ENCODE measurements at places on chromosomes 7 and 10.

DNA sequence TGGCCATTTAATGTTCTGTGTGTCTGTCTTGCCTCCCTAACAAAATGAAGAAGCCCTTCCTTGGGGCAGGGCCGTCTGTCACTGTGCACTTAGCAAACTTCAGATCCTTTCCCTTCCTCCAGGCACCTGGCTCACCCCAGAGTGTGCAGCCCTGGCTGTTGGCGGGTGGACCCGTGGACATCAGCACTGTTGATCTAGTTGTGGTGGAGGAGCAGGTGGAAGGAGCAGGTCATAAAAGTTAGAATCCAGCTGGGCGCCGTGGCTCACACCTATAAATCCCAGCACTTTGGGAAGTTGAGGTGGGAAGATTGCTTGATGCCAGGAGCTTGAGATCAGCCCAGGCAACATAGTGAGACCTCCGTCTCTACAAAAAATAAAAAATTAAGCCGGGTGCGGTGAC, 12.7 kb downstream of the RAB19 start:
- no peak for DNase-seq

GRCh38 chr7:573933-574381, 54.3 kb upstream of the PDGFA start:
- no peak for DNase-seq

DNA sequence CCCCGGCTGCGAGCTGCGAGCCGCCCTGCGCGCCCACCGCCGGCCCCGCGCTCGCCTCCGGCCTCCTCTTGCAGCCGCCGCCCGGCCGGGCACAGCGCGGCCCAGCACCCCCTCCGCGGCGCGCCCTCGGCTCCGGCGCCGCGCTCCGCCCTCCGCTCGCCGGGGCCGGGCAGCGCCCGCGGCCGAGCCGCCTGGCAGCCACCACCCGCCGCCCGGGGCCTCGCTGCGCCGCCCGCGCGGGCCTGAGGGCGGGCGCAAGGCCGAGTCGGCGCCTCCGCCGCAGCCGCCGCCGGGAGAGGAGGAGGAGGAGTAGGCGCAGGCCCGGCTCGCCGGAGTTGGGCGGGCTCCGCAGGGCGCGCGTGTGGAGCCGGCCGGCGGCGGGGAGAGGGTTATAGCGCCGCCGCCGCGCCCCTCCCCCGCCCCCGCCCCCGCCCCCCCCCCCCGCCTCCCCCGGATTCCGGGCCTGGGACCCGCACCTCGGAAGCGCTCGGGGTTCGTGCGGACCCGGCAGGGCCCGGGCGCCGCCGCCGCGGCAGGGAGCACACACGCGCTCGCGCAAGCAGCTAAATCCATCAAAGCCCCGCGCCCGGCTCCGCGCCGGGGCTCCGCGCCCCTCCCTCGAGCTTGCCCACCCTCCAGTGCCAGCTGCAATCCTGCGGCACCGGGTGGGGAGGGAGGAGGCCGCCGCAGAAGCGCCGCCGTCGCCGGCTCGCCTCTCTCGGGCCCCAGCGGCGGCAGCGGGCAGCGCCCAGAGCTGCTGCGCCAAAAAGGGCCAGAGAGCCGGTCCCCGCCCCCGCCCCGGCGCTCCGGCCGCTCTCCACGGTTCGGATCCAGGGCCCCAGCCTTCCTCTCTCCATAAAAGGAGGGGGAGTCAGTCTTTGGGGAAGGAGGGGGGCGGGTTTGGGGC, at the start of gene PDGFA:
Gene PDGFA (minus strand): TSS at position 363 of the 907 bp plus-strand sequence. CDS start 845 bp downstream, outside the sequence.
- DNase-seq = no peak

DNA sequence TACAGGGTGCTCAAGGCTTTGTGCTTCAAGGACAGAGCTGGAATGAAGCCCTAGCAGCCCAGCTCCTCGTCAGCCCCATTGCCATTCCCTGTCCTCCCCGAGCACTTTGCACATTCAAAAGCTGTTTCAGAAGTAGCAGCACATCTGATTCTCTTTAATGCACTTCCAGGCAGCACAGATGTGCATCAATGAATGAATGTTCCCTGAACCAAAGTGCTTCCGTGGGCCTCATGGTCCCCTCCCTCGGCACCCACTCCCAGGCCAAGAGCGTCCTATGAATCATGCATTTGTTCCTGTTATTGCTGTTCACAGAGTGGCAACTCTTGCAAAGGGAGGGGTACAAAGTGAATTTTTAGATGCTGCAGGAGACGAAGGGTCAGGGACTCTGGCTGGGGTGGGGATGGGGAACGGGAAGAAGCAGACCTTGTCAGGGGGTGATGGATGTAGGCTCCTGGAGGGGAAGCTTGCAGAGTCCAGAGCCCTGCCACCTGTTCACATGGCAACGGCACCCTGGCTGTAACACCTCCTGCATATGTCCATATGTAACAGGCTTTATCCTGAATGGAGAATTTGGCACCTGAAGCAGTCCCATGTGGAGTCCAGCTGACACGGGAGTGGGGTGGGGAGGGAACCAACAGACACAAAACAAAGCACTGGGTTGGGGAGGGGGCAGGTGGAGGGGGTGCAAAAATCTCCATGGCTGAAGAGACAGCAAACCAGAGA, 62.2 kb upstream of the BAIAP2L1 start:
- no peak for DNase-seq

GRCh38 chr10:6151087-6151977, 51.4 kb upstream of the PFKFB3 start:
- DNase-seq = no peak

- no peak for DNase-seq
Observed at GRCh38 chr10:102300278-102300843, 55.0 kb downstream of the GBF1 start.

GRCh38 chr10:16570731-16571130, 49.1 kb upstream of the C1QL3 start:
- DNase-seq = no peak

DNA sequence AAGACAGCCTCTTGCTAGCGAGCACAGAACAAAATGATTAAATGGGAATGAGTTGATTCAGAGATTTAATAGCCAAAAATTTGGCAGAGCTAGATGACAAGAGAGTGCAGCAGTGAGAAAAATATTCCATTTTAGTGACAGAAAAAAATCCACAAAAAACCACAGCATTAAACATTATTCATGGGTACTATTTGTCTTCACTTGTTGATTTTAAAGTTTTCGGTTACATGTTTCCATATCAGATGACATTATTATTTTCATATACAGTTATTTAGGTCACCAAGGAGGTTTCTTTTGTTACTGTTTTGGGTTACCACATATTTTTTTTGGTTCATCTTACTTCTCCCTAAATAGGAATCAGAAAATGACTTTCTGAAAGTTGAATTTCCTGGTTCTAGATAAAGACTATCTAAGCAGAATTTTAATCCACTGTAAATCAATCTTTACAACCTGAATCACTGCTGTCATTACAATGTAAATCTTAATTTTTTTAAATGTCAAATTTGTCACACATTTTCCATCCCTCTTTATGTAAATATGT, 87.9 kb downstream of the SVIL start:
- no peak for DNase-seq

DNA sequence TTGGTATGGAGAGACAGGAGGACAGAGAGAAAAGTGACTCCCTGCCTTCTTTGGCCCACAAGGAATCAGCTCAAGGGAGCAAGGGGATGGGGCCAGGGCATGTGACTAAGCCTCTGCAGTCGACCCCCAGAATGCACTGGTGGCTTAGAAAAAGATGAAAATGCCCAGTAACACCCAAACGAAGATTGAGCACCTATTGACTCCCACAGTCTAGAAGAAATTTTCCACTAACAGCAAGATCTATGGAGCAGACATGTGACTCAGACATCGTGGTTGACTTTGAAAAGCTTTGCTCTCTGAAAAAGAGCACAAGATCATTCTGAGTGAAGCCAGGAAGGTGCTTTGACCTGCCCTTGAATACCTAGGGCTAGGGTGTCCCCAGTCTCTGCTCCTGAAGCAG, 586.0 kb downstream of the CALN1 start:
- no peak for DNase-seq

DNA sequence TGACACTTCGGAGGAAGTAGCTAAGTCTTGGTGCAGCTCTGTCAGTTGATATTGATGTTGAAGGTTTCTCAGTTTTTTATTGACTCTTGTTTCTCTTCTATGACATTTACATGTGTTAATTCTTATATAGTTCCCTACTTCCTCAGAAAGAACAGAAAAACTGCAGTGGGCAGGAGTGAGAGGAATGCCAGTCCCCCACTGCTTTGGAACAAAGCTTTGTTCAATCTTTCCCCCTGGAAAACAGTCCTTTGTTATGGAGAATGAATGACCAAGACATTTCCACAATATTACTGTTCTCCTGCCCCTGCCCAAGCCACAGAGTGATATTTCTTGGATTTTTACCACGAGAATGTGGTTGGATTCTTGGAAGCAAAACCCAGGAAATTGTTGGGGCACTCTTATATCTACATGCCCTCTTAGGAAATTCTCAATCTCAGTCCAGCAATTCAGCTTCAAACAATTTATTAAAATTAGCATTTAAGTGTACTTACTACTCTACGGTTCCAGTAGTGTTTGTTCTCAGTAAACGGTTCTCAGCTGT, 258.0 kb upstream of the KCND2 start:
- DNase-seq = no peak

DNA sequence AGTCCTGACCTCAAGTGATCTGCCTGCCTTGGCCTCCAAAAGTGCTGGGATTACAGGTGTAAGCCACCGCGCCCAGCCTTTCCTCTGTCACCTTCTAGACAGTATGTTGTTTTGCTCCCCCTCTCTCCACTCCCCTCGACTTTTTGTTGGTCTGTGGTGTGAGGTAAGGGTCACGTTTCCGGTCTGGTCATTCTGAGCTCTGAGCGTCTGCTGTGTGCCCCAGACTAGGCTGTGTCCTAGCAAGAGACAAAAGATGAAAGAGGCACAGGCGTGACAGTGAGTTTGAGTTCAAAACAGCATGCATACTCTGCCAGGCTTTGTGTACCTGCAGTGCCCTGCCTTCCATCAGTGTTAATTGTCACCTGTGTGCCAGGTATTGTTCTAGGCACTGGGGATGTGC, 87.4 kb upstream of the PPIF start:
- DNase-seq = no peak

- DNase-seq = no peak
Observed at GRCh38 chr10:48493083-48493871, 111.6 kb downstream of the ARHGAP22 start.

GRCh38 chr7:82445271-82445670, 1.7 kb upstream of the CACNA2D1 start:
- DNase-seq = no peak

GRCh38 chr7:55572378-55573233, at the start of gene VOPP1:
TSS of gene VOPP1 (minus strand) at chr7:55572502. CDS start at chr7:55572324, 178 bp downstream.
- DNase-seq = no peak

DNA sequence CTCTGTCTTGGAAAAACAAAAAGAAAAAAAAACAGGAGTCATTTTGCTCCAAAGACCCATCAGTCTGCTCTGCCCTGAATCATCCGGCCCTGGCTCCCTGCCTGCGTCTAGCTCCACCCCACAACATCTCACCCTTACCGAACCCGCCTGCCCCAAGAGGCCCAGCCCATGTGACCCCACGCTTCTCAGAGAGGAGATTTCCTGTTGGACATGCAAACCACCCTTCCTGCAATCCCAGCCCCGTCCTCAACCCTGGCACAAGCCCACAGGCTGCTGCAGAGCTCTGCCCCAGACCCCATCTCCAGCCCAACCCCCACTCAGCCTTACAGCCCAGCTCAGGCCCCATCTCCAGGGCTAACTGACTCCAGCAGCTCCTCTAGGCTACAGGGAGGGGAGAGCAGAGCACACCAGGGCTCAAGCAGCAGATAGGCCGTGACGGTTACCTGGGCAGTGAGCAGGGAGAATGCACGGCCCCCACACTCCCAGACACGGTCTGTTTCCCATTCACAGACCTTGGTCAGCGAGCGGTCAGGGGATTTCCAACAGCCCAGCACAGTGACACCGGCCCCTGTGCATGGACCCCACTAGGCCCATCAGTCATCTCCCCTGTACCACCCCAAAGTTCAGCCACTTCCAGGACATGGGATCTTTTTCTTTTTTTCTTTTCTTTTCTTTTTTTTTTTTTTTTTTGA, 69.9 kb upstream of the GTF2I start:
- DNase-seq = no peak

DNA sequence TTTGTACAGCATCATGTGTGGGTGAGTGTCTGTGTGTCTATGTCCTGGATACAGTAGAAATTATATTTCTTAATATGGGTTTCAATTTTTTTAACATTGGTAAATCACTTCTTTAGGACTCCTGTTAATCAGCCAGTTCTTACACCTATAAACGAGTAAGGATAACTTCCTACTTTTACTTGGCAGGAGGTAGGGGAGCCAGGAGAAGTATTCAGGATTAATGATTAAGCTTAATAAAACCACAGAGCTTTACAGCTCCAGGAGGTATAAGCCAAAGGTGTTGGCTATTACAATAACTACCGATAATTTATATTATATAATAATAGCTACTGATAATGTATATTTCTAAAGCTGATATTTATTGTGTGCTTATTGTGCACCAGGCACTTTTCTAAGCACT, 1.7 kb upstream of the FAM3C start:
- DNase-seq = no peak

GRCh38 chr7:128389618-128390329, 20.0 kb downstream of the IMPDH1 start:
- no peak for DNase-seq

DNA sequence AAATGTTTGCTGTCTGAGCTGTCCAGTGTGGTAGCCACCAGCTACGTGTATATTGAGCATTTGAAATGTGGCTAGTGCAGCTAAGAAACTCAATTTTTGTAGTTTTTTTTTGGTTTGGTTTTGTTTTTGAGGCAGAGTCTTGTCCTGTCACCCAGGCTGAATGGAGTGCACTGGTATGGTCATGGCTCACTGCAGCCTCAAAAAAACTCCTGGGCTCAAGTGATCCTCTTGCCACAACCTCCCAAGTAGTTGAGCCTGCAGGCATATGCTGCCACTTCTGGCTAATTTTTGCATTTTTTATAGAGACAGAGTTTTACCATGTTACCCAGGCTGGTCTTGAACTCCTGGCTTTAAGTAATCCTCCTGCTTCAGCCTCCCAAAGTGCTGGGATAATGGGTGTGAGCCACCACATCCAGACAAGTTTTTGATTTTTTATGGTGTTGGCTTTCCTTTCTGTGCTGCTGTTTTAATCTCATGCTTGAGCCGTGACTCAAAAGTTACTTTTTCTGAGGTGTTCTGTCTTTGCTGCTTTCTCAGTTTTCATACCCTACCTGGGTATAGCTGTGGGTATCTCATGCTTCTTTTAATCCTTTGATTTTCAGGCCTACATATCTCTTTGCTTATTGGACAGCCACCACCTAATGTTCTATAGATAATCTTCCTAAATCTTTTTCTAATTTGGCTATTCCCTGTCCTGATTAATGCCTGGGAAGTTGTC, 16.0 kb downstream of the WAC start:
- DNase-seq = no peak
